ENCODE measurements at places on chromosomes 16 and 17.

GRCh38 chr16:88842806-88843205 lies 13.9 kb downstream of the GALNS start:
- DNase-seq = no peak

DNA sequence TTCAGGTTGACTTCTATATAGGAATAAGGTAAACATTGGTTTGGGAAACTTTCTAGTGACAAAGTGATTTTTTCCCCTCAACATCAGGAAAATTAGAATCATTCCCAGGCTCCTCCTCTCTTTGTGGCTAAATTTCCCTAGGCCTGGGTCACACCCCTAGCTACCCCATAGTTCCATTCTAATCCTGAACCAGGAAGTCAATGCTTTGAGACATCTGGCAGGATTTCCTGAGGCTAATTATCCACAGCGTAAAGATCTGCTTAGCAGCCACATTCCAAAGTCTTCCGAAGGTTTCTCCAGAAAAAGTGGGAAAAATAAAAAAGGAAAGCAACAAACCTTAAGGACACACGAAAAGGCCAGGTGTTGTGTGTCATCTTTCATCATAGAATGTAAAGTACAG lies 60.3 kb upstream of the CORO6 start:
- DNase-seq = no peak

DNA sequence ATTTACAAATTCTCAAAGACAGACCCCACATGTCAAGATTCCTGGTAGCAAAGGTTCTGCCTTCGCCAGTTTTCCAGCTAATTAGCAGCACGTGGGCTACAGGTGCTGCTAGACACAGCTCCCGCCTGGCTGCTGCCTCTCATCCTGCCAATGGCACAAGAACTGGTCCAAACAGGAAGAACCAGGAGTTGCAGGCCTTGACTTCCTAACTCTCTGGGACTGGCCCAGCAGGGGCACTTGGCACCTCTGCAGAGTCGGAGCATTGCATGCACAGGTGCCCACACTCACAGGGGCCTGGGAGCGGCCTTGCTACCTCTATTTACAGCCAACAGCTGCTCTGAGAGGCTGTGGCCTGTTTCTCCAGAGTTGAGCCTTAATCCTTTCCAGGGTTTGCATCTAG lies 39.6 kb downstream of the TK2 start:
- no peak for DNase-seq

GRCh38 chr16:88817785-88818574 lies 6.3 kb upstream of the APRT start:
- no peak for DNase-seq

Data from stimulated activated CD4-positive, alpha-beta T cell treated with anti-CD3 and anti-CD28 coated beads, TNF-alpha, amount 100 ng/mL, for 1 hour (primary cell).